ENCODE measurements at places on chromosomes 3 and 15.

- no peak for DNase-seq
These were observed 636.4 kb upstream of the DPPA4 start for GRCh38 chr3:109973733-109974132.

DNA sequence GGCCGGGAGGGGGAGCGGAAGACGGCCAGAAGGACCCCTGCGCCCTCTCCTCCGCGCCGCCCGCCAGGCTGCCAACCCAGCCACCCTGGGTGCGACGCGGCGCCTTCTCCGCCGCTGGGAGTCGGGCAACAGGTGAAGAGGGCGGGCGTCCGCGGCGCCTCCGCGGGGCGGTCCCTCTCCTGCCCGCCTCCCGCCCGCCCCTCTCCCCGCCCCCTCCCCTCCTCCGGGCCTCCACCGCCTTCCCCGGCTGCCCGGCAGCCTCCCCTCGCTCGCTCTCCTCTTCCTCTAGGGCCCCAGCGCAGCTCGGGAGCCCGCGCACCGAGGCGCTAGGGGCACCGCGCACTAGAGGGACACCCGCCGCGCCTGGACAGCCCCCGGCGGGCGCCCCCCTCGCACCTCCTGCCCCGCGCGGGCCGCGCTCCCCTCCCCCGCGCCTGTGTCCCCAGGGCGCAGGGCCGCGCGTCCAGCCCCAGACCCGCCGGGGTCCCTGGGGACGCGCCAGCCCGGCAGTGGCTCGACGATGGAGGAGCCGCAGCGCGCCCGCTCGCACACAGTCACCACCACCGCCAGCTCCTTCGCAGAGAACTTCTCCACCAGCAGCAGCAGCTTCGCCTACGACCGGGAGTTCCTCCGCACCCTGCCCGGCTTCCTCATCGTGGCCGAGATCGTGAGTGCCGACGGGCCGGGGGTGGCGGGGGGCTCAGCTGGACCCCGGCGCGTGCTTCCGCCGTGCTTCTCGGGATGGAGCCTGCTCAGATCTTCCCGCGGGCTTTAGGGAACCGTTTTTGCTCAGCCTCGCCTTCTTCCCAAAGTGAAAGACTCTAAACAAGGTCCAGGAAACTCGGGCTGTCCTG is at the start of gene CMTM8:
TSS of gene CMTM8 (plus strand) at position 228 of the 854 bp plus-strand sequence. CDS start at position 521, 293 bp downstream.
- DNase-seq = peak; percentile 57

DNA sequence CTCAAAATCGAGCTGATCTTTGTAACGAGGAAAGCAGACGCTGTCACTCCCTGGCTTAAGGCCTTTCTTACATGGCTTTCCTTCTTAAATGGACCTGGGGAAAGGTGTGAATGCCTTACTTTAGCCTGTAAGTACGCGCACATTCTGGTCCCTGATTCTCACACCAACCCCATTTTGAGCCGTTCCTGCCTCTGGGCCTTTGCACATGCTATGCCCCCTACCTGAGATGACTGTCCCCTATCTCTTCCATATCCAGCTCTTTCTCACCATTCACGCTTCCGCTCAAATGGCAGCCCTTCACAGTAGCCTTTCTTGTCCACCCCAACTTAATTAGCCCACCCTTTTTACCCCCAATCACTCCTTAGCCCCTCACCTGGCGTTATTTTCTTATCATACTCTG is 496.7 kb downstream of the SHQ1 start:
- no peak for DNase-seq

GRCh38 chr3:134620476-134621115 is 30.2 kb downstream of the KY start:
- no peak for DNase-seq

GRCh38 chr3:21152555-21152954 is 598.5 kb downstream of the ZNF385D start:
- DNase-seq = no peak

DNA sequence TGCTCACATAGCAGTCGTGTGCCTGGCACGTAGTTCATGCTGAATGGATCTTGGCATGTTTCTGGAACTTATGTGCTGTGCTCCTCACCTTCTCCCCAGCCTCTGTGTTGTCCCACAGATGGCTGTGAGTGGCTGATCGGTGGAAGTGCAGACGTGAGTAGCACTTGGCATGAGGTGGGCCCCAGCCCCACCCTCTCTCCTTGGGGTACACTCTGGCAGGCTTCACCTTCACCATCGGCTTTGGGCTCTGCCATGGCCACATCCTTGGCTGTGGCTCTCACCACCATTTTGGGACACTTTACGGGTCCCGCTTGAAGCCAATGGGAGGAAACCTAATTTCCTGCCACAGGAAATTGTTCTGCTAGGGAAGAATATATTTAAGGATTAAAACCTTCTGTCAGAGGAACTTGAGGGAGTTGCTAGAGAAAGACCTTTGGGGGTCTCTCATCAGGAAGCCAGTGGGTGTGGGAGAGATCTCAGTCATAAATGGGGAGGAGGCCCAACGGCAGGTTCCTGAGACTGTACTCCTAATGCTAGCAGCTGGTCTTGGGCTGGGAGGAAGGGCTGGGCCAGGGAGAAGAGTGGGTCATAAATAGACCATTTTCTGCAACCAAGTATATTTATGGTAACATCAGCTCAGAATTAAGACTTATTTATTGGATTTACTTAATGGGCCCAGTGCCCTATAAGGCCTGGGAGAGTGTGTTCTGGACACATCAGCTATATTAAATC is 92.3 kb downstream of the SMAD3 start:
- no peak for DNase-seq

GRCh38 chr3:187952849-187953248 is 201.1 kb upstream of the LPP start:
- no peak for DNase-seq

DNA sequence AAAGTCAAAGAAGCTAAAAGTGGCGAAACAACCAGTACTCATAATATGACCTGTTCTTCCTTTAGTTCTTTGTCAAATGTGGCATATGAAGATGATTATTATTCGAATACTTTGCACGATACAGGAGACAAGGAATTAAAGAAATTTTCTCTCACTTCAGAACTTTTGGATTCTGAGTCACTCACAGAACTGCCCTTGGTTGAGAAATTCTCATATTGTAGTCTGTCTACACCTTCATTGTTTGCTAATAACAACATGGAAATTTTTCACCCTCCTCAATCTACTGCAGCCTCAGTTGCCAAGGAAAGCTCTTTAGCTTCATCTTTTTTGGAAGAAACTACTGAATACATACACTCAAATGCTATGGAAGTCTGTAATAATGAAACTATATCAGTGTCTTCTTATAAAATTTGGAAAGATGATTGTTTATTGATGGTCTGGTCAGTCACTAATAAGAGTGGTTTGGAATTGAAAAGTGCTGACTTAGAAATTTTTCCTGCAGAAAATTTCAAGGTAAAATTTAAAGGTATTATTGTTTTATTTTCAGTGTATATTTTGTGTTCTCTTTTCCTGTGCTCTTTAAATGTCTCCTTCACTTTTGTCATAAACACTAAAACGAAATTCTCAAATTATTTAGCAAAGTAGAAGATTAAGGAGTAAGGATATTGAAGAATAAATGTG is 89.0 kb downstream of the AP4E1 start:
- no peak for DNase-seq

DNA sequence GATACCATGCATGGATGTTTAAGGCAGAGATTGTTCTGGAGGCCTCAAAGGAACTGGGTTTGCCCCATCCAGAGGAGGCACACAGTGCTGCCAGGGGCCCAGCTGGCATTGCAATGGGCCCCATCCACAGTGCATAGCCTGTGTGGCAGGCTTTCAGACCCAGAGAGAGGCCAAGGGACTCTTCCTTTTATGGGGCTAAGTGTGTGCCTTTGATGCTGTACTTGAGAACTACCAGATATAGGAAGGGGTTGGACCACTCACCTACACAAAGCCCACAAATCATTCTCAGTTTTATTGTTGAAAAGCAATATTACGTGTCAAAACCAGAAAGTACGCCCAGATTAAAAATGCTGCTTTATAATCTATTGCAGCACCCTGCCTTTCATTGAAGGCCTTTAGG is 134.9 kb downstream of the EPHB1 start:
- no peak for DNase-seq

GRCh38 chr15:44641651-44642050 is 21.8 kb downstream of the SPG11 start:
- DNase-seq = no peak

All from CD14-positive monocyte (primary cell).